ENCODE measurements at places on chromosomes 4 and X.

- DNase-seq: no peak
Measured at GRCh38 chr4:52311464-52312125, 260.5 kb downstream of the SPATA18 start.

- no peak for DNase-seq
Measured at GRCh38 chr4:150679018-150679764, 97.2 kb downstream of the MAB21L2 start.

- DNase-seq: no peak
Measured at GRCh38 chr4:2789351-2789750, 3.5 kb upstream of the SH3BP2 start.

GRCh38 chr4:75514949-75515612 is 808 bp downstream of the THAP6 start:
- DNase-seq: no peak

GRCh38 chr4:52838729-52839586 is 23.2 kb upstream of the RASL11B start:
- DNase-seq: no peak

GRCh38 chrX:1813809-1814208 is 198.9 kb downstream of the ASMT start:
- DNase-seq: no peak

Data from stimulated activated CD8-positive, alpha-beta memory T cell treated with anti-CD3 and anti-CD28 coated beads, Interleukin-15, amount 100 ng/mL, for 48 hours (primary cell).